ENCODE measurements at places on chromosomes 7 and 10.

GRCh38 chr7:100169147-100169850 lies 882 bp upstream of the GAL3ST4 start:
- DNase-seq, result no peak

- no peak for DNase-seq
Measured at GRCh38 chr7:39951226-39952194, 1.5 kb downstream of the CDK13 start.

DNA sequence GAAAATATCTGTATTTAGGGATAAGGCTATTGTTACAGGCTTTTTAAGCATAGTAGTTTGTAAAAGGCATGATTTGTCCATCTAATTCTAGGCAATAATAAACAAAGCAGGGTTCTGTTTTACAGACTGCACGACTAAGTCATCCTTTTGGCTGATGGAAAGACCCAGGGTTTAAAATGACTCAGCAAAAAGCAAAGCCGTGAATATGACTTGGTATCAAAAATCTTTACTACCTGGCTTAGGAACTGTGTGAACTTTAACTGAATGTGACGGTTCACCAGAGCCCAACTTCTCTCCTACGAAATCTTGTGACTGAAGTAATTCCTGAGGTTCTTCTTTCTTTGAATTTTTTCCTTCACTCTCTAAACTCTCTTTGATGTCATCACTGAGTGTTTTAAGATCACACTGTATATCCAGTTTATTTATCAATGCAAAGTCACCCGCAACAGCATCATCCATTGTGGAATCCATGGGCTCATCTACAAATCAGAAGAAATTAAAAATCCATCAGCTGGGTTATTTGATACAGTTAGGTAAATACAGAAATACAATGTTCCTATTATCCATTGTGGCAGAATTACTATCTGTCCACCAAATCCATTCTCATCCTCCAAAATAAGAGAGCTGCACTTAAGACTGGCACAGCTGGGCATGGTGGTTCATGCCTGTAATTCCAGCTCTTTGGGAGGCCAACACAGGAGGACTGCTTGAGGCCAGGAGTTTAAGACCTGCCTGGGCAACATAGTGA lies 17.0 kb downstream of the ATE1 start:
- no peak for DNase-seq

- DNase-seq, result no peak
Measured at GRCh38 chr7:116784647-116785046, 77.7 kb upstream of the CAPZA2 start.

- DNase-seq, result no peak
Measured at GRCh38 chr10:61629576-61629975, 33.2 kb upstream of the CABCOCO1 start.

- DNase-seq, result no peak
Measured at GRCh38 chr10:35608328-35608672, 3.2 kb downstream of the GJD4 start.

GRCh38 chr10:69317175-69317604 lies 38.9 kb downstream of the HK1 start:
- DNase-seq, result no peak

DNA sequence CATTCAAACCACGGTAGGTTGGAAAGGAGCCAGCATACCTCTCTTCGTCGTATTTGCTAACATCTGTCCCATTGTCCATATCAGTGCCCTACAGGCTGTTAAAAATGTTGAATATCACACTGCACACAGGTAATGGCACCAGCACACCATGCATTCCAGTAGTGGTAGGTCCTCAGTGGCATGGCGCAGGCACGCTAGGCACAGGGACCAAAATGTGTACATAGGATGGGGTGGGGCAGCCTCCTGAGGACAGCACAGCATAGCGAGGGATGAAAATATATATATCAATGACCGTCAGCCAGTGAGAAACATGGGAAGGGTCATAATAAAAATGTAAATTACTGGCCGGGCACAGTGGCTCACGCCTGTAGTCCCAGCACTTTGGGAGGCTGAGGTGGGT lies 99.9 kb upstream of the CTBP2 start:
- DNase-seq, result no peak

- DNase-seq, result no peak
Measured at GRCh38 chr7:154892459-154892858, 110.5 kb downstream of the PAXIP1 start.

GRCh38 chr10:77546042-77546441 lies 91.6 kb downstream of the KCNMA1 start:
- DNase-seq, result no peak

DNA sequence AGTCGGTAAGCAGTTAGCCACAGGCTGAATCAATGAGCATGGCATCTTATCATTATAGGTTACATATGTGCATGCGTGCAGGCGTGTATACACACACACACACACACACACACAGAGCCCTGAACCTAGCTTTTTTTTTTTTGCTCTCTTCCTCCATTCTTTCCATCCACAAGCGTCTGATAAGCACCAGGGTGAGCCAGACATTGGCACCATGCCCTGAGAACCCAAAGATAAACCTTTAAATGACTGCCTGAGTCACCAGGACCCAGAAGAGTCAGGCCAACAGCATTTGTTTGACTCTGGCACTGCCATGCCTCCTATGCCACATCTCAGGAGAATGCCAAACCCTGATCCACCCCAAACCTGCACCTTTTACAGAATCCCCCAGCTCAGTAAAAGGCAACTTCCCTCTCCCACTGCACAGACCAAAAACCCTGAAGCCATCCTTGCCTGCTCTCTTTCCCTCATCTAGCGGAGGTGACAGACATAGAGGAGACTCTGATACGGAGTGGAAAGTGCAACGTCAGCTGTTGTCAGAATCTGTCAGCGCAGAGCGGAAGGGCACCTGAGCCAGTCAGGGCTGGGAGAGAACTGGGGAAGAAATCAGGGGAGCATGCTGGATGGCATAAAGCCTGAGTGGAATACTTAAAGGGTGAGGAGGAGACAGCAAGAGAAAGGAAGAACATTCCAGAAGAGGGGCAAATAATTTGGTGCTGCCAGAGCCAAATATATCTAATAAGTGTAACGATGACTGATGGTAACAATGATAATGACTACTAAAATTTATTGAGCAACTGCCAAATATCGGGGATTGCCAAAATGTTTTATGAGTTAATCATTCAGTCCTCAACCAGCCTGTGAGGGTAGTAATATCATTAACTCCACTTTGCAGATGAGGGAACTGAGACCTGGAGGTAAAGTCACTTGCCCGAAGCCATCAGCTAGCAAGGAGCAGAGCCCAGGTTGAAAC lies 3.2 kb downstream of the PARP12 start:
- no peak for DNase-seq

DNA sequence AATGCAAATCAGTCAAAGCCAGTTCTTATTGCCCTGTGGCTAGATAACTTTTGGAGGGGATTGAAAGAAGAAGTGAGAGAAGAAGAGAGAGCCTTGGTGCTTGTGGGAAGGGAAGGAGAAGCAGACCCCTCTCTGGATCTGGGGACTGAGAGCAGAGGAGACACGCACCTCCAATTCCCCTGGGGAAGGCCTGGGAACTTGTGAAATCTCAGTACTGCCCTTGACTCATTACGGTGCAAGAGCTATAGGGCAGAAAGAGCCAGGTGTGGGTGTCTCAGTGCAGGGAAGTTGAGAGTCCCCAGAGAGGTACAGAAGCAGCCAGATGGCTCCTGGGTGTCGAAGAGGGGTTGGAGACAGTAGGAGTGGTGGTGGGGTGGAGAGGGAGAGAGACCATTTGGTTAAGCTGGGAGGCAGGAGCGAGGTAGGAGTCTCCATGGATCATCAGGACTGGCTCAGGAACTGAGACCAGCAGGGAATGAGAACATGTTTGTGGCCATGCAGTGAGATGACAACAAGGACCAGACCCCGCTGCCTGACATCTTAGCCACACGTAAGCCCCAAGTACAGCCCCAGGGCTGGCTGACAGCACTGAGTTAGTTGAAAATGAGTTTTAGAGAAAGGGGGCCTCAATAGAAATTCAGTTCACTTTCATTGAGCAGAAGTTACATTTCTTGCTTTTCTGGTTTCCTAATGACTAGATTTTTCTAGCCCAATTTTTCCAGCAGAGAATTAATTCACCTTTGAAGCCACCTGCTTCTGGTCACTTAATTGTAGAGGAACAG lies 238.2 kb downstream of the BUB3 start:
- DNase-seq, result no peak

- no peak for DNase-seq
Measured at GRCh38 chr7:1136841-1137516, 23.0 kb downstream of the ZFAND2A start.

DNA sequence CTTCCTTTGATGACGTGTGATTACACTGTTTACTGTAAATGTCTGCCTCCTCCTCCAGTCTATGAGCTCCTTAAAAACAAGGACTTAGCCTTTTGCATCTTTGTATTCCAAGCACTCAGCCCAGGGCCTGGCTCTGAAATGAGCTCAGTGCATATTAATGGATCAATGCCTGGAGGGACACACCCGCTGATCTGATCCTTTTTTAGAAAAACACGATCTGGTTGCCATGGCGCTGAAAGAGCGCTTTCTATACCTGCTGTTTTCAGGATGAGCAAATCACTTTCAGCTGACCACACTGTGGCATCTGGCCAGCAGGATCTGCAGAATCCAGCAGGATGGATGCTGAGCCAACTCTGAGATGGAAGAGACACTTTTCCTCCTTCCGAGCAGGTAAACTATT lies 37.8 kb upstream of the GARS1 start:
- no peak for DNase-seq

GRCh38 chr7:30347226-30348082 lies 63.1 kb downstream of the ZNRF2 start:
- DNase-seq, result no peak

DNA sequence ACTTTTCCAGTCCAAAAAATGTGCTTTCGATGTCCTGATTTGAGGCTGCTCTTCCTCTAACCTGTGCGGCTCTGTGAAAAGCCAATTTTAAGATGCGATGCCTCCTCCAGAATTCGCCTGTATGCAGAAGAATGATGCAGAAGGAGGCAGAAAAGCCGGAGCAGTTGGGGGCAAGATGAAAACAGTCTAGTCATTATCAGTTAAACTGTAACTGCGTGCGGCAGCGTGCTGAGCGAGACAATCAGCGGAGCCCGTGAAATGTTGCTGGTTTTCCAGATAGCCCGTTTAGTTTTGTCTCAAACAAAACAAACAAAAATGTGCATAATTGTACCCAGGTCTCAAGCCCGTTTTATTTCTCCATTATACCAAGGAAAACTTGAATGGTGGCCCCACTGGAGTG lies 137.0 kb upstream of the FGFR2 start:
- no peak for DNase-seq

DNA sequence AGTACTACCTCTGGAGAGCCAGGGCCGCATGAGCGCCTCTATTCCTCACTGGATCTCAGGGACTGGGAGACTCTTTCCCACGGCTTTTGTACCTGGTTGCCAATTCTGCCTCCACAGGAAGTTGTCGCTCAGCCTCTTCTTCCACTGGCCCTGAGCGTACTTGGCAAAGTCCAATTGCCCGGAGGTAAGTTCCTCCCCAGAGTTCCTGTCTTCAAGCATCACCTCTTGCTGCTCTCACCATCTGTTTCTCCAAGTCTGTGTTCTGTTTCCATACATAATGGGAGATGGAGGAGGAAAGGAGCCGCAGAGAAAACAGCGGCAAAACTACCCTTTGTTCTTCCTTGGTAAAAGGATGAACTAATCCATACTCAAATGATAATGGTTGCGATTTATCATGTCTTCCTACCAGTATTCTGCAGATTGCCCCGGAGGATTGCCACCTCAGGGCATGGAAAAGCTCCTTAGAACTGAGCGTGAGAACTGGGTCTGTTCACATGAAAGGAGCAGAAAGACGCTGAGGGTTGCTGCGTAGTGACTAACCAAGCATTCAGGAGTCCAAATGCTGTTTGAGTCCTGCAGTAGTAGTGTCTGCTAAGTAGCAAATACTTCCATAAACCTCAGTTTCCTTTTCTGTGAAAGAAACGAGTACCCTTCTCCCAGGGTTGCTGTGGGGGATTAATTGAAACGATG lies 170.2 kb upstream of the GLI3 start:
- DNase-seq, result no peak

DNA sequence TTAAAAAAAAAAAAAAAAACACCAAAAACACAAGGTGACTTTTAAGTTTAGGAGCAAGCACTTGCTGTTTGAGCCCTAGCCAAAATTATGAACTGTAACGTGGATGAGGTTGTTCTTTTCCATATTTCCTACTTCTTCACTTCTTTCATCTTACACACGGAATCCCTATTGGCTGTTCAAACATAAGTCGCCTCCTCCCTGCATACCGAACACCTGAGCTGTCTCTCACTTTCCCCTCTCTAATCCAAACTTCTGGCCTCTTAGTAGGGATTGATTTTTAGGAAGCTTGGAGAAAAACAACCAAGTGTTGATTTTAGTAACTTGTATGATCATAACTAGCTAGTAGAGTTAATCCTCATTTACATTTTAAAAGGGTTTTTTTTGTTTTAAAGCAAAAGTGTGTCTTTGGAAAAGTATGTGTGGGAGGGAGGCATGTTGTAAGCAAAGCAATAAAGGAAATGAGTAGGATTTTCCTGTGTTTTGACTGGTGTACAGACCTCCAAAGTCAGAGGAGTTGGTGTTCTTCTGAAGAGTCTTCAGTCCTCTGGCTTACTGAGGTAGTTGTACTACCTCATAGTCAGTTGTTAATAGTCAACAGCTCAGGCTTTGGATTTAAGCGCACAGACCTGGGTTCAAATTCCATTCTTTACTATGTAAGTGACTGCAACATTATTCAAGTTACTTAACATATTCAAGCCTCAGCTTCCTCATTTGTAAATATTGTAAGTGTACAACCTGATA lies 39.3 kb downstream of the RABGEF1 start:
- DNase-seq, result no peak
